ENCODE measurements at places on chromosomes 2 and 18.

DNA sequence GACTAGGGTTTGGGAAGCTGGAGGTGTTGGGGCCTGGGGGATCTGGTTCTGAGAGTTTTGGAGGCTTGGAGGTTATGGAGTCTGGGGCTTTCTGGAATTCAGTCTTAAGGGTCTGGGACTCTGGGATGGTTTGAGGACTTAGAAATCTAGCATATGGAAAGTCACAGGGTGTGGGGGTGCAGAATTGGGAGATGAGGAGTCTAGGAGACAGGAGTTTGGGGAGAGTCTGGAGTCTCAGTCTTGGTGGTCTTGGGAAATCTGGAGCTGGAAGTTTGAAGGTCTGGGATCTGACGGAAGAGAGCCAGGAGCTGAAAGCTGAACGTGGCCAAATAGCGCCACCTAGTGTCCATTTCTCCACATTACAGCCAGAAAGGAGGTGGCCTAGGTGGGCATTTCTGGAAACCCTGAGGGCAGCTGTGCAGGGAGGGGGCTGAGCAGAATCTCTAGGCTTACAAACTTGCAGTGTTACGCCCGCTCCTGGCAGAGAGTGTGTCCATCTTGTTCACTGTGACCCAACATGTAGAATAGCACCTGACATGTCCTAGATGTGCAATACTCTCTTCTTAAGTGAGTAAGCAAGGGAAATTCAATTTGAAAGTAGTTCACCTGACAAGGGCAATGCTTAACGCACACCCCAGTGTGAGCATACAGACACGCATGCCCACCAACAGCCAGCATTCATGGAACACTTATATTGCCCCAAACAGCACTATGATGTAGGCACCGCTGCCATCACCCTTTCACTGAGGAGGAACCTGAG lies 204.8 kb downstream of the TFCP2L1 start:
- DNase-seq, result peak; percentile 38

GRCh38 chr2:188665727-188666304 lies 308.4 kb upstream of the COL3A1 start:
- DNase-seq, result no peak

DNA sequence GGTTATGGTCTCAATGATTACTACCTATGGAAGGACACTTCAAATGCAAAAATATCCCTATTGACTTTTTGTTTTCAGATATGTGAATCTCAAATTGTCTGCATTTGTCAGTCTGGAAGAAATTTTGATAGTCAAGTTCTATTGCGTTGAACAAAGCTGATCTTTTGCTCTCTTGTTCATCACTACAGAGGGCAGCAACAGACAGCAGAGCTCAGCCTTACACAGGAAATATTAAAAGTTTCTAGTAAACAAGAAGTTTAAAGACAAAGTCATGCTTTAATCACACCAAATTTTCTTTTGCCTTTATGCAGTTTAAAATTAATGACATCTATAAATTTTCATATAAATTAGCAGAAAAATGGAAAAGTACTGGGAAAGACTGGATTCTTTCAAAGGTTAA lies 617.5 kb downstream of the NR4A2 start:
- no peak for DNase-seq

- no peak for DNase-seq
These were observed 84.6 kb downstream of the SP3 start for GRCh38 chr2:173880561-173880960.

GRCh38 chr2:23346029-23346428 lies 39.0 kb upstream of the KLHL29 start:
- no peak for DNase-seq

- DNase-seq, result no peak
These were observed 85.9 kb downstream of the CERKL start for GRCh38 chr2:181570833-181571661.

- DNase-seq, result no peak
These were observed 3.8 kb upstream of the TOGARAM2 start for GRCh38 chr2:28977176-28977875.

Measured in right cardiac atrium (tissue), 5 donors.